Epithelial cell of proximal tubule (primary cell): ENCODE measurements at places on chromosomes 1 and 21.

GRCh38 chr1:52189898-52190480 lies 48.1 kb downstream of the ZFYVE9 start:
- no peak for DNase-seq

DNA sequence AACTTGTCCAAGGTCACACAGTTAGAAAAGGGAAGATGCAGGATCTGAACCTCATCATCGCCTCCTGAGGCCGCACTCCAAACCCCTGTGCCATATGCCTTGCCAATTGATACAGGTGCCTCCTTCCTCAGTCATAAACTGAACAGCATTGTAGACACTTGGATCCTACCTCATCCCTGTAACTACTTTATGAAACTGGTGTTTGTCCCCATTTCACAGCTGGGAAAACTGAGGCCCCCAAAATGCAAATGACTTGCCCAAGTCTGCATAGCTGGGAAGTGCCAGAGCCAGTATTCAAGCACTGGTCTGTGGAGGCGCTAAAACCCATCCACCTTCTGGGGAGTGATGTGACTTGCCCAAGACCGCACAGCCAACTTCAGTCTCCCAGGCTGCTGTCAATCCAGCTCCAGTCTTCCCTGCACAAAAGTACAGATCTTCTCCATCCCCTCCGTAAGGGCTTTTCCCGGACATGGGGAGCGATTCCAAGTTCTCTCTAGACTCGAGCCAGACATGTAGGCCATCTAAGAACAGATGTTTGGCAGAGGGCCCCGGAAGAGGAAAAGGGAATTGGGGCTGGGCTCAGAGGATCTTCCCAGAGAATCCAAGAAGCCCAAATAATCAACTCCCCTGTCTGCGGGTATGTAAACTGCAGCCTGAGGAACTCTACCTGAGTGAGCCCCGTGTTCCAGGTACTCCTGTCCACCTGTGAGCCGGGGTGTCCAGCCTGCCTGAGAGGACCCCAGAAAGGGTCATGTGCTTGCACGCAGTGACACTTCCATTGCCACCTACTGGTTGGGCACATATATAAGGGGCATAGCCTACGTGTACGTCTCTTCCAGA lies 60.5 kb downstream of the SYT2 start:
- no peak for DNase-seq

DNA sequence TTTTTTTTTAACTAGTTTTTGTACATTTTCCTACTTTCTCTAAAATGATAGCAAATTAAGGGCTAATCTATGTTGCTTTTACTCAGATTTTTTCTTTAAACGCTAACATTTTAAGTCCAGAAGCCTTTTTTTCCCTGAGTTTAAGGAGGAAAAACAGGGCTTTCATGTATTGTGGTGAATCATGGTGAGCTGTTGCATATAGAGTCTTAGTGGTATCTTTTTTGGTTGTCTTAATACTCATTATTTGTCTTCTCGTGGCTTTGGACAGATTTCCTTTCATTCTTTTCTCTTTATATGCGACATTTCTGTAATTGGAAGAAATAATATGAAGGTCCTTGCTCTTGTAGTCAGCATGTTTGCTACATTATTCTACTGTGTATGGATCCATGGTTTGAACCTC lies 1015.6 kb downstream of the PLA2G4A start:
- no peak for DNase-seq

GRCh38 chr1:119324198-119324597 lies 44.4 kb upstream of the HAO2 start:
- DNase-seq, result no peak

DNA sequence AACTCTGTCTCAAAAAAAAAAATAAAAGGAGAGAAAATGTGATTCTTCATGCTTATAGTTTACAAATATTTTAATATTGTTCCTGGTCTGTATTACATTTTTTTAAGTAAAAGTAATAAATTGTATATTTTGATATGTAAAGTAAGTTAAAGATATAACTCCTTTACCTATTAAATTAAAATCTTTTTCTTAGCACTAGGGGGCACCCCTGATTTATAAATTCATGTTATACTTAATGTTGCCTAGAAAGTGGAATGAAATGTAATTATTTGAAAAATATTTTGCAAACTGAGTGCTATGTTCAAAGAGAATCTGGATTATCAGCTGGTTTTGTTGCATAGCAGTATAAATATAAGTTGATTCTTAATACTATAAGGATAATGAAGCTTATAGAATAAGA lies 49.2 kb downstream of the RALGPS2 start:
- DNase-seq, result no peak

- DNase-seq, result no peak
These were observed 233.3 kb downstream of the SETD4 start for GRCh38 chr21:35827004-35827403.

DNA sequence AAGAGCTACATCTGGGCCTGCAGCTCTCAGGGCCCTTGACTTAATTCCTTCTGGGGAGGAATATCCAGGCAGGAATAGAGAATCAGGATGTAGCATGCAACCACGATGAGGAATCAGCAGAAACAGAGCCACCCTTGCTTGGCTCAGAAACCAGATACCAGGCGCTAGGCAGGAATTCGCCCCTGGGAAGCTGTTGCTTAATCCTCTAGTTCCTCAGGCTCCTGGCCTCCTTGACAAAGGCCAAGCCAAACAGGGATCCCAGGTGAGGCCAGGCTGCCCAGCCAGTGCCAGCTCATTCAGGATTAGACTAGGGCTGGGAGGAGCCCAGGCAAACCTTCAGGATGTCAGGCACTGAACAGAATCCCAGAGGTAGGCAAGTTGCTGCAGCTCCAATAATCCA lies 48.2 kb upstream of the IRF2BP2 start:
- peak; percentile 44 for DNase-seq

DNA sequence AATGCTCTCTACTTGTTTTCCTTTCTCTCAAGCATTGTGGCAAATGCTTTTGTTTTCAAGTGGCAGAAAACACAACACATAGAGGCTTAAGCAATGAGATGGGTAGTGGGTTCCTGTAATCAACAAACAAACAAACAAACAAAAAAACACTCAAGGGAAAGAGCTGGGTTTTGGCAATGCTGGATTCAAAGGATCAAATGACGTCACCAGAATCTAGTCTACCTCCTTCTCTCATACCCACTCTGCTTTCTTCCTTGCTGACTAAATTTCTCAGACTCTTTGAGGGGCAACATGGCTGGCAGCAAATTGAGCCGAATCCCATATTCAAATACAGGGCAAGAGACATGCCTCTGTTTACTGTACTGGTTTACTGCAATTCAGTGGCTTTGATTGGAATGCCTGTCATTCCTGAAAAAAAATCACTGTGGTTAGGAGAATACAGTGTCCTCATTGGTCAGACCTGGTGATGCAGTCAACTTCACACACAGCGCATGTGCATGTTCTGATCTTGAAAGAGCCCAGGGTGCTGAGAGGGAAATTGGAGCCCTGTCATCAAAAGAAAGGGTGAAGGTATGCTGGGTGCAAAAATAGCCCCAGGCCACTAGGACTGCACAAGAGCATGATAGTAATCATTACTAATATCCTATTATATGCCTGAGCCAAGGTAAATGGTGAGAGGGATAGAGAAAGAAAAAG lies 356.2 kb downstream of the KCTD3 start:
- DNase-seq, result no peak

DNA sequence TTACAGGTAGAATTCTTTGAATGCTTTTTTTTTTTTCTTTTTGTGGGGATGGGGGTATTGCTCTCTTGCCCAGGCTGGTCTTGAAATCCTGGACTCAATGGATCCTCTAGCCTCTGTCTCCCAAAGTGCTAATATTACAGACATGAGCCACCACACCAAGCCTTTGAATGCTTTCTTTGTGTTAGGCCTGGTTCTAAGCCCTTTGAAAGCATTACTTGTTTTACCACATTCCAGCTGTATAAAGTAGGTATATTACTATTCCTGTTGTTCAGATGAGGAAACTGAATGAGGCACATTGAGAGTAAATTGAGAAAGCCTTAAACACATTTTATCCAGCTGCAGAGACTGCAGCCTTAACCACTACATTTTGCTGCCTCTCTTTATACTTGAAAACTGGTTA lies 841.8 kb upstream of the ADGRL4 start:
- DNase-seq, result no peak

GRCh38 chr21:42278451-42279149 lies 36.6 kb downstream of the TFF3 start:
- no peak for DNase-seq

DNA sequence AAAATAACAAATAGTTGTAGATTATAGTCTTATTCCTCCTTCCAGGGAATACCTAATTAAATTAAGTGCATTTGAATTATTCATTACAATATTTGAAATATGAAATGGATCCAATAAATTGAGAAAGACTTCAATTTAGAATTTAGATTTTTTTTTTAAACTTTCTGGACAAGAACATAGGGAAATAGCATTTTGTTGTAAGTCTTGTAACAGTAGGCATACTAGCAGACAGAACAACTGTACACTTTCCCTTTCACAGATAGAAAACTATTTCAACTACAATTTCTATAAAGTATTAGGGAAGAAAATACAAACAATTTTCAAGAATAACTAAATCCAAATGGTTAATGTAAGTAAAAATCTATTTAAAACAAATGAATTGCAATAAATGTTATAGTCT lies 577.5 kb downstream of the USP25 start:
- no peak for DNase-seq

DNA sequence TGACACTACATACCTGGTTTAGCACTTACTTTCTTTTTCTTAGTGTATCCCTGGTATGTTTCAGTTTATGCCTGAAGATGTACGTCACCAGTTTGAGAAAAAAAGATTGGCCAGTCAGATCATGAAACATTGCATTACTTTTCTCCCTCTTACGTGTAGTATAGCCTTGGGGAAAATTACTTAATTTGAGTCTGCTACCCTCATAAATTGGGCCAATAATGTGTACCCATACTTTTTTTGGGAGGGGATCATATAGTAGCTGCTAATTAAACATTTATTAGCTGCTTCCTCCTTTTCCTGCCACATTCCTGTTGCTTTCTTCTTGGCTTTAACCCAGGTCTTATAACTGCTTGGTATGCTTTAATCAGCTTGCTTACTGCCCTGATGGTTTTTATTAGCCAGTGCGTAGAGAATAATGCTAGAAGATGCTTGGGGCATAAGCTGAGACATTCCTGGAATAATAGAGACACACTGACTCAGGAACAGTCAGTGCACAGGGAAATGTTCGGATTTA lies 32.1 kb downstream of the RABGAP1L start:
- peak; percentile 78 for DNase-seq

DNA sequence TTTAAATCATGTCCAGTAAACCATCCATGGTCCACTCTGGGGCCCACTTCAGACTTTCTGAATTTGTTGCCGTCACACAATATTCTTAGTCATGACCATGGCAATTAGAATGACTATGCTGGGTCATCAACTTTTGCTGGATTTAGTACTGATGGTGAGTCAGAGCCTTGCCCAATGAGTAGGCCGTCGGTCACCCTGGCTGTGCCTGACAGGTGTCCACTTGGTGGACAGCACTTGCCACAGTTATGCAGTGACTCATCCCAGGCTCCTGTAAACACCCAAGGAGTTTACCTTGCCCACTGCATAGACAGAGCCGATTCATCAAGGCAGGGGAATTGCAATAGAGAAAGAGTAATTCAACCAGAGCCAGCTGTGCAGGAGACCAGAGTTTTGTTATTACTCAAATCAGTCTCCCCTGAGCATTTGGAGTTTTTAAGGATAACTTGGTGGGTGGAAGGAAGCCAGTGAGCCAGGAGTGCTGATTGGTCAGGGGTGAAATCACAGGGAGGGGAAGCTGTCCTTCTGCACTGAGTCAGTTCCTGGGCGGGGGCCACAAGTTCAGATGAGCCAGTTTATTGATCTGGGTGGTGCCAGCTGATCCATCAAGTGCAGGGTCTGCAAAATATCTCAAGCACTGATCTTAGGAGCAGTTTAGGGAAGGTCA lies 333.8 kb downstream of the PTPRU start:
- peak; percentile 95 for DNase-seq
